ENCODE measurements at places on chromosomes 6 and 20.

DNA sequence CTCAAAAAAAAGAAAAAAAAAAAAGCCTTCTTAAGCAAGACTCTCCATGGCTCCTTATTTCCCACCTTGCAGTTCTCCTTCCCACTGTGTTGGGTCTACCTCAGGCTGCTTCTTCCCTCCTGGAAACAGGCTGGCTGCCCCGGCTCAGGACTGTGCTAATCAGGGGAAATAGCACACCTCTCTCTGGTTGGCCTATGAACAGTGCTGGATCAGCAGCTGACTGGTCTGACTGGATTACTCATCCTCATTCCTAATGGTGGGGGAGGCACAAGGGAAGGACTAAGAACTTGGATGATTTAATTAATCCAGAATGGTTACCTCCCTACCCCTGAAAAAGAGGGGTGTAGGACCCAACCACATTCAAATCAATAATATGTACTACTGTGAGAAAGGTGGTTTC, 3.9 kb upstream of the SRSF3 start:
- DNase-seq = no peak

DNA sequence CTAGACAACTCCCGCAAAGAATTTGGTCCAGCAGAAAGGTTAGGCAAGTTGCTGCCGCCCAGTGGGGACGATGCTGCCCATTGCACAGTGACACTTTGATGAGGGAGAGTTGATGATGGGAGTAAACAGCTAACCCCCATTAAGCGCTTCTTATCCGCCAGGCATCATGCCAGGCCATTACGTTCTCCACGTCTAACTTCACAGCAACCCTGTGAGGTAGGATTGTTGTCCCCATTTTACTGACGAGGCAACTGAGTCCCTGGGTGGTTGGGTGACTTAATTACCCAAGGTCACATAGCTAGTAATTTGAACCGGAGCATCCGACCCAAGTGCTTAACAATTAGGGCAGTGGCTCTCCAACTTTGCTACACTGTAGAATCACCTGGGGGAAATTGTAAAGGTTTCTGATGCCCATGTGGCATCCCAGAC, 738 bp downstream of the RALGAPB start:
- no peak for DNase-seq

DNA sequence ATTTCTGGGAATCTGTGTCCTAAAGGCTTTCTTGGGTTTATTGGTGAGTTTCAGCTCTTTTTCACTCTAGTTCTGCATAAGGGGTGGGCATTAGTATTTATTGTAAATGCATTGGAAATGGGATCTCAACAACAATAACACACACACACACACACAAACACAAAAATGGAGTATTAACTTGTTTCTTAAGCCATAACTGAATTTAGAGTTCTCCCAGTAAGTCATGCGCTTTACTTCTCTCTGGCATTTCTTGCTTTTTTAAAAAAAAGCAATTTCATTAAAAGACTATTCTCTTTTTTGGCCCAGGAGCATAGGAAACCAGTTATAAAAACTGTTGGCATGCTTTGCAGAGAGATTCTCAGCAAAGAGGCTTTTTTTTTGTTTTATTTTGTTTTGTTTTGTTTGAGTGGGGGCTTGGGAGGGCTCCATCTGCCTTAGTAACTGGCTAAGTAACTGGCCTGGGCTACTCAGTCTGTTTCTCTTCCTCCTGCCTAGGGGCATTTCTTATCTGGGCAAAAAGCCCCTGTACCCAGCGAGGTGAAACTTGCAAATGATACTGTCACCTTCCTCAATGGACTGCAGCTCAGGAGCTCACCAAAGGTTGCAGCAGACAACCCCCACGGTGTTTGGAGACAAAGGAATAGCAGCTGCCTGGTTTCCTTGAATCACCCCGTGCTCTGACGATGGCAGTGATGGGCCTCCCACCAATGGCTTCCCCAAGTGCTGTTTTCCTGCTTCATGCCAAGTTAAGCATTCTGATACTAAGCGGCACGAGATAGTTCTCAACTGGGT, 128.5 kb downstream of the BCAS1 start:
- DNase-seq = no peak

DNA sequence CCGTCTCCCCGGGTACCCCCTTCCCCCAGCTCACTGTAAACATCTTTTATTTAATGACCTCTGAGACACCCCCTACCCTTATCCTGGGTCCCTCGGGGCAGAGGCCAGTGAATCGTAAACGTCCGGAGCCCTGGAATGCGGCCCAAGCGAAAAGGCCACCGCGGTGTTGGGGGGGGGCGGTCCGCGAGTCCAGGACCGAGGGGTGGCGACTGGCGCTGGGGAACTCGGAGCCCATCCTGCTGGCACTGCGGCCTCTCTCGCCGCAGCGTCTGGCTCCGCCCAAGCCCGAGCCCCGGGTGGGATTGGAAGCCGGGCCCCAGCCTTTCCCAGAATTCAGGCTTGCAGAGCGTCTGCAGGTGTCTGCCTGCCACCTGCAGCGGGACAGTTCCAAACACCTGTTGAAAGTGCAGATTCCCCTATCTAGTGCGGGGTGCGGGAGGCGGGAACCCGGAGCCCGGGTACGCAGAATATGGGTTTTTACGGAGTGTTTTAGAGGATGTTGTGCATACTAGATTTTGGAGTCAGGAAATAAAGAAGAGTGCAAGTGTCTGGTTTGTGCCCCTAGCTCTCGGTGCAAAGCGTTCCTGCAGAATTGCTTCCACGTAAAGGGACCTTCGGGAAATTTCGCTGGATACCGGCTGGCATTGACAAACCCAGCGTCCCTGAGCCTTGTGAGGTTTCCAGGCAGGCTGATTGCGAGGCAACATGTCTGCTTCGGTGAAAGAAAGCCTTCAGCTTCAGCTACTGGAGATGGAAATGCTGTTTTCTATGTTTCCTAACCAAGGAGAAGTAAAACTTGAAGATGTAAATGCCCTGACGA, 800 bp downstream of the RWDD2A start:
- DNase-seq = peak; percentile 9

- DNase-seq = no peak
These were observed 979.6 kb upstream of the MAP3K7 start for GRCh38 chr6:91566467-91566866.

- DNase-seq = no peak
These were observed 185.8 kb upstream of the RAB32 start for GRCh38 chr6:146357578-146358430.

- no peak for DNase-seq
These were observed 100.9 kb downstream of the HFE start for GRCh38 chr6:26187981-26188635.

- no peak for DNase-seq
These were observed 58.0 kb downstream of the DOP1A start for GRCh38 chr6:83125425-83125824.

DNA sequence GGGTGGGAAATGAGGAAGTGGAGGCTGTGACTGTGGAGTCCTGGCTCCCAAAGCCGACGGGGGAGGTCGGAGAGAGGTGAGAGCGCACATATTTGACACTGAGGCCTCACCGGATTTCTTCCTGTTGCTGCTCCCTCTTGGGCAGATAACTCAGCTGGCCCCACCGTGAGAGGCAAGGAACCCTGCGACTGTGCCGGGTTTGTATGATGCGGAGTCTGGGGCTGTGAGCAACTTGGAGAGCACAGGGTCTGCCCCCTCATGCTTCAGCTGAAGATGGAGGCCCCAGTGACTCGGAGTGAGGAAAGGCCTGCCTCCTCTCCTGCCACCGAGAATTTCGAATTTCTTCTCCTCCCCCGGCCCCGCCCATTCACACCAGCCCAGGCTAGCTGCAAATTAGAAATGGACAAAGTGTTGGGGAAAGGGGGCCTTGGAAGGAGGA, 160.6 kb downstream of the GRM4 start:
- DNase-seq = no peak

DNA sequence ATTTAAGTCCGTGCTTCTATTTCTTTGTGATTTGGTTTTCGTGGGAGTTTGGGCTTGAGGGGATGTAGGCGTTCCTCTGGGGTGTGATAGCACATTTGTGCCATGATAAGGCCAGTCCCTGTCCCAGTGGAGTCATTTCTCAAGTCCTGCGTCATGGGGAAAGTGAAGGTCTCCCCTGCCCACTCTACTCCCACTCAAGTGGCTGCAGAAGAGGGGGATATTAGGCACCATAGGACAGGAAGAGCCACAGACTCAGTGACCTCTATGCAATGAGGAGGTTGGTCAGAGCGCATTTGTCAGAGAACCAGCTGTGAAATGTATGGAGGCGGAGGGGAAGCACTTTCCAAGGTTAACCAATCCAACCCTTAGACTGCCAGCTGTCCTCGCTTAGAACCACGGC, 51.9 kb upstream of the EDN1 start:
- DNase-seq = no peak

DNA sequence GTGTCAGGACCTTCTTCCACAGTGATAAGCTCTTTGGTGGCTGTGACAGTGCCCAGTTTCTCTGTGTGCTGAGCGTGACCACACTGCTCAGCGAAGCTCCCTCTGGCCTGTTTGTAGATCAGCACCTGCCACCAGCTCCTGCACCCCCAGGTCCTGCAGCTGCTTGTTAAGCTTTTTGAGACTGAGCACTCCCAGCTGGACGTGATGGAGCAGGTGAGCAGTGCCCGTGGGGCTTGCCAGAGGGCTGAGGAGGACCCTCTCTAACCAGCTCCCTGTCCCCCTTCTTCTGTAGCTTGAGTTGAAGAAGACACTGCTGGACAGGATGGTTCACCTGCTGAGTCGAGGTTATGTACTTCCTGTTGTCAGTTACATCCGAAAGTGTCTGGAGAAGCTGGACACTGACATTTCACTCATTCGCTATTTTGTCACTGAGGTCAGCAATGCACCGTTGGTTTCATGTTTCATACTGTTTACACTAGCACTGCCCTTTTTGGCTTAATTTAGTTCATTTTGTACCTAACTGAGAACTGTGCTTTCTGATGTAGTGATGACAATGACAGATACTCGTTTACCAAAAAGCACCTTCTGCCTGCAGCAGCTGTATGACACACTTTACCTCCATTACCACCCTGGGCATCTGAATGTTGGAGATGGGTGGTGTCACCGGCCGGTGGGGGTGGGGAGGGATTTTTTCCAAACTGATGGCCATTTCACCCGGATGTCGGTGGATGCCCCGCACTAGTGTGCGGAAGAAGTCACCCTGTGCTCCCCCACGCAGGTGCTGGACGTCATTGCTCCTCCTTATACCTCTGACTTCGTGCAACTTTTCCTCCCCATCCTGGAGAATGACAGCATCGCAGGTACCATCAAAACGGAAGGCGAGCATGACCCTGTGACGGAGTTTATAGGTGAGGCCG, 12.5 kb downstream of the NELFCD start:
- DNase-seq = no peak

DNA sequence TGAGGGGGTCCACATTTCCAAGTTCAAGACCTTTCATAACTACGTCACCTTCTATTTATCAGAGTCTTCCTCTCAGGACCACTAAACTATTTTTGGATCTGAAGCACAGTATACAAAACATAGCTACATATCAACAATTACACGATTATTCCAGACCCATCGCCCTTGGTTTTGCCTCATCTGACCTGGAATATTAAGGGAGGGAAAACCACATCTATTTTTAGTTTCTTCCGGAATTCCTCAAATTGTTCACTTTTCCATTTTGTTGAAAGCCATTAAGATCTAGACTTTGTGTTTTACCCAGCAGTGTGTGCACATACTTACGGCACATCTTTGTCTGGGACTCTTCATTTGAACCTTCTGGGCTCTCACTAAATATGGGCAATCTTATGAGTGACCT, 12.0 kb upstream of the ADGRF5 start:
- no peak for DNase-seq
